ENCODE measurements at places on chromosomes 1 and 21.

GRCh38 chr1:207672522-207673130, 27.7 kb downstream of the CR1L start:
- DNase-seq = peak; percentile 58

GRCh38 chr1:176338877-176339276, 124.1 kb upstream of the PAPPA2 start:
- no peak for DNase-seq

- DNase-seq = no peak
Measured at GRCh38 chr1:34898330-34898761, 31.1 kb downstream of the DLGAP3 start.

GRCh38 chr1:186375929-186376319, 286 bp downstream of the ODR4 start:
- DNase-seq = no peak

- peak; percentile 94 for DNase-seq
Measured at GRCh38 chr1:230917284-230918135, 49.2 kb upstream of the C1orf198 start.

GRCh38 chr1:28416509-28417194, 47.1 kb downstream of the PHACTR4 start:
- DNase-seq = no peak

DNA sequence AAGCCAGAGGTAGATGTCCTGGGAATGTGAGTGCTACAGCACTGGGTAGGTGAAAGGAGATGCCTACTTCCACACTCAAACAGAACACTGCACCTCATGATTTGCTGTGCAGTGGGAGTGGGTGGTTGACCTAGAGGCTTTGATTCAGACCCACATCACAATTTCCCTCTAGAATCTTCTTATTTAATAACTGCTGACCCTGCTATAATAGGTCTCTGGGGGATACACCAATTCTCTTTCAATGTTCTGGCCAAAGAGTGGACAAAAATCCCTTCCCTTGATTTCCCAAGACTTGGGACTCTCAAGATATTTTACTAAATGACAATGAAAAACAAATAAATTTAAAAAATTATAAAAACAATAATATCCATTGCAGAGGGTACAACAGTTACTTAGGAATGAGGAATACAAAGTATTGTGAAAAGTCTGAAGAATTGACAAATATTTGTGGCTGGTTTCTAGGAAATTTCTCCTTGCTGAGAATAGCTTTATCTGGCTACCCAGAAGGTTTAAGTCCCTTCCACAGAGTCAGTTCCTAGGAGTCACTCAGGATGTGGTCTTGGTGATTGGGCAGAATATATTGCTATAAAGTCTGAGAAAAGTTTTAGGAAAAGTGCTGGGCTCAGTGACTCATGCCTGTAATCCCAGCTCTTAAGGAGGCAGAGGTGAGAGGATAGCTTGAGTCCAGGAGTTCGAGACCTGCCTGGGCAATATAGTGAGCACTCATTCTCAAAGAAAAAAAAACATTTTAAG, 2.4 kb upstream of the FCGR2A start:
- DNase-seq = no peak

- no peak for DNase-seq
Measured at GRCh38 chr1:219383281-219383680, 209.6 kb downstream of the LYPLAL1 start.

DNA sequence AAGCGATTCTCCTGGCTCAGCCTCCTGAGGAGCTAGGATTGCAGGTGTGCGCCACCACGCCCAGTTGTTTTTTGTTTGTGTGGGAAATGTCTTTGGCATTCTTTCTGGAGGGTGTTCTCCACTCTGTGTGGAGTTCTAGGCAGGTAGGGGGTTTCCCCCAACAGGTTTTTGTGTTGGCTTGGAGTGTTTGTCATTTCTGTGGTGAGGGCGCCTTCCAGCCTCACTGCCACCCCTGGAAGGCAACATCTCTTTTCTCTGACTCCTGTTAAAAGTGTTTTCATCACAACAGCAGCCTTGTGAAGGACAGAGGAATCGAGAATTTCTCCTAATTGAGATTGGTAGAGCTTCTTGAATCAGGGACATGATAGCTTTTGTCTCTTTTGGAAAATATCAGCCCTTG, 69.7 kb downstream of the PRKCZ start:
- no peak for DNase-seq

GRCh38 chr1:214329470-214330220, 48.7 kb downstream of the SMYD2 start:
- no peak for DNase-seq

DNA sequence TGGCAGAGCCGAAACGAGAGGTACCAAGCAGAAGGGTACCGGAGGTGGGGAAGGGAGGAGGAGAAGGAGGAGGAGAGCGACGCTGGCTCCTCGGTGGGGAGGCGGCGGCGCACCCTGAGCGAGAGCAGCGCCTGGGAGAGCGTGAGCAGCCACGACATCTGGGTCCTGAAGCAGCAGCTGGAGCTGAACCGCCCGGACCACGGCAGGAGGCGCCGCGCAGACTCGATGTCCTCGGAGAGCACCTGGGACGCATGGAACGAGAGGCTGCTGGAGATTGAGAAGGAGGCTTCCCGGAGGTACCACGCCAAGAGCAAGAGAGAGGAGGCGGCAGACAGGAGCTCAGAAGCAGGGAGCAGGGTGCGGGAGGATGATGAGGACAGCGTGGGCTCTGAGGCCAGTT, 32.4 kb downstream of the STYXL2 start:
- no peak for DNase-seq

DNA sequence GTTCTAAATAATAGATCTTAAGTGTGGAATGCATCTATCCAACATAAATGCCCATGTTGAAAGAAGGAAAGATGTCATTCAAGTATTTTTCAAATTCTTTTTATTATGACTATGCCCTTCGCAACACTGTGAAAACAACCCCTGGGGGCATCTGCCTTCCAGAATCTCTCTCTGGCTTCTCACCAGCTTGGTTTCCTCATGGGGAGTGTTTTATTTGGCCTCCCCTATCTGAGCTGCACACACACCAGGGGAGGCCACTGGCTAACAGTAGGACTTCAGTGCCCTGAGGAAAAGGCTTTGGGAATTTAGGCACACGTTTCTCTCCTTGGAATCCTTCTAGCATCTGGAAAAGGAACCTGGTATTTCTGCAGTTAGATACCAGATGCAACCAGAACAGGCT, 130.6 kb downstream of the EDEM3 start:
- DNase-seq = no peak

DNA sequence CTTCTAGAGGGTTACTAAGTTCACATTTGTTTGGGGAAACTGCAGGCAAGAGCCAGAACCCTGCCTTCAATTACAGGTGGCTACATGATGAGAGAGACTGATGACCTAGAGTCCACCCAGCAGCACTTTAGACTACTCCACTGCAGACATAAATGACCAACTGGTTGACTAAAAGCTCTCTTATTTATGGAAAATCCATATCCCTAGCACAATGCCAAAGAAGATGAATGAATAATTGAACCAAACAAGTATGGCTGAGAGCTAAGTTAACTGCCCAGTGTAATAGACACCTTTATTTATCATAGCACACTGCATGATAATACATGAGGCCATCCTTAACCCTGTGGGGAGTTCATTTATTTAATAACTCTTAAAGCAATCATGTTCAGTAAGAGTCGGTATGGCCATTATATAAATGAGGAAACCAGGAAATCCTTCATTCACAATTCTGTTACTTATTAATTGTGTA, 60.4 kb downstream of the IL12RB2 start:
- no peak for DNase-seq

- no peak for DNase-seq
Measured at GRCh38 chr1:17922833-17923232, 167.7 kb downstream of the ACTL8 start.

- peak; percentile 53 for DNase-seq
Measured at GRCh38 chr1:23634840-23635651, 56.6 kb upstream of the RPL11 start.

- DNase-seq = no peak
Measured at GRCh38 chr1:53085405-53085804, 23.4 kb downstream of the PODN start.

GRCh38 chr1:21861602-21862429, 49.8 kb downstream of the LDLRAD2 start:
- DNase-seq = no peak

GRCh38 chr1:164564378-164564777, 5.4 kb downstream of the PBX1 start:
- no peak for DNase-seq

DNA sequence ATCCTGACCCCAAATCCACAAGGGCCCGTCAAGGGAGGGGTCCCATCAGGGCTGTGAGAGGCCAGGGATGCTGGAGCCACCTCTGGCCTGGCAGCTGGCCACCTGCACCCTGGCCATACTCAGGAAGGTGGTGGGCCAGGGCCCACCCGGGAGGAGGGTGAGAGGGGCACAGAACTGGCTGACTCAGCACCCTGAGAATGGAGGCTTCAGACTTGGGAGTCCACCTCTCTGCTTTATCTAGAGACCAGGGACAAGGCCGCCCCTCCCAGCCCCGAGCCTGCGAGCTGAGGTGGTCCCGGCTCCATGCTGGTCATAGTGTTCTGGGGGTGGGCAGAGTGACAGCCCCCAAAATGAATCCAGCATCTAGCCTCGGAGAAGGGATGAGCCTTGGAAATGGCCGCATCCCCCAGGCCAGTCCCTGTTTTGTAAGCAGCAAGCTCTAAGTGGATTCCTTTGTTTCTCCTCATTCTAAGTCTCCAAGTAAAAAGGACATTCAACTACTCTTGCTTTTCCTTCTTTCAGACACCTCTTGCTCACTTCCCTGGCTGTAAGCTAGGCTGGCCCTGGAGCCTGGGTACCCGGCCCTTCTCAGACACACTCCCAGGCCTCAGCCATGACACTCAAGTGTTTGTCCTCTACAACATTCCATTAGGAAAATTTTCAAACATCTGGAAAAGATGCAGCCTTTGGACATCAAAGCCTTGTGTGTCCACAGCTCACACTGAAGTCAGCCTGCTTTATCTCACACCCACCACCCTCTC, 12.3 kb downstream of the WNT3A start:
- peak; percentile 7 for DNase-seq

GRCh38 chr1:151594143-151594625, 17.7 kb upstream of the SNX27 start:
- peak; percentile 94 for DNase-seq

- no peak for DNase-seq
Measured at GRCh38 chr21:45279446-45280177, 8.1 kb downstream of the POFUT2 start.

DNA sequence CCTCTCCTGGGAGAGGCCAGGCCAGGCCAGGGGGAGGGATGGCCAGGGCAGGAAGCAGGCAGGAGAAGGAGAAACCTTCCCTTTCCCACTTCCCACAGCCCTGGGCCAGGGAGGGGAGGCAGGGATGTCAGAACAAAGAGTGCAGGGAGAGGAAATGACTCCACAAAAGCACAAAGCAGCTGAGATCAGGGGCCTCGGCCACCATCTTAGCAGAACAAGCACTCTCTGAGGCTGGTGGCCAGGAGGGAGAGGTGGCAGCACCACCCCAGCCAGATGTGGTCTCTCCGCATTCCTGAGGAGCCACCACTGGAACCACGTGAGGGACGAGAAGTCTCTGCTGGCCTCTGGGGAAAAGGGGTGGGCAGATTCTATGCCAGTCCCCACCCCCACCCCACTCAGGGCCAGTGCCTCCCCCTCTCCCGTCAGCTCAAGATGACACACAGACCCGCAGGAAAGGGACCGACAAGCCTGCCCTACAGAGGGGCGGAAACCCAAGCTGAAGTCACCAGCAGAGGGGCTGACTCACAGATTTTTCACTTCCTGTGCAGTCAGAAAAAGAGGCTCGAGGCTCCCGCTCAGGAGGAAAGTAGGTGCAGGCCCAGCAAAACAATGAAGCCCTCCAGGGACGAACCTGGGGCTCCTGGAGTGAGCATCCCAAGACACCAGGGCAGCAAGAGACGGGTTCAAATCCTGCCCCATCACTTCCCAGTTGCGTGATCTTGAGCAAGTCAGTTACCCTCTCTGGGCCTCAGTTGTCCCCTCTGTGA, 24.1 kb upstream of the ALDH4A1 start:
- peak; percentile 69 for DNase-seq

- no peak for DNase-seq
Measured at GRCh38 chr1:93349231-93350135, 3.8 kb downstream of the DR1 start.

DNA sequence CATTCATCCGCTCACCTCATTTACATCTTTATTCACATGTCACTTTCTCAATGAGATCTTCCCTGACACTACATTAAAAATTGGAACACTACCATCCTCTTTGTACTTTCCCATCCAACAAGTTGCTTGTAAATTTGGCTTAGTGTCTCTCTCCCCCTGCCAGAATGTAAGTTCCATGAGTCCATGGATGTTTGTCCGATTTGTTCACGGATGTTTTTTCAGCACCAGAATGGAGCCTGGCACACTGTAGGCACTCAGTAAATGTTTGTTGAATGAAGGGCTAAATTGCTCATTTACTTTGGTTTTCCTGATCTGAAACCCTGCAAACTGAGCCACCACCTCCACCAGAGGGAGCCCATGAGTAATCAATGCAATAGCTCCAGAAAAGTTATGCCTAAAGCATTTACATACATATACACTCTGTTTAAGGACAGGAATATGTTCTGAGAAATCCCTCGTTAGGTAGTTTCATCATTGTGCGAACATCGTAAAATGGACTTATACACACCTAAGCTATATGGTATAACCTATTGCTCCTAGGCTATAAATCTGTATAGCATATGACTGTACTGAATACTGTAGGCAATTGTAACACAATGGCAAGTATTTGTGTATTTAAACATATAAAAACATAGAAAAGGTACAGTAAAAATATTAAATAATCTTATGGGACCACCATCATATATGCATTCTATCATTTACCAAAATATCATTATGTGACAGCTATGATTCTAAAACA, 2.8 kb upstream of the EYA3 start:
- DNase-seq = peak; percentile 64

DNA sequence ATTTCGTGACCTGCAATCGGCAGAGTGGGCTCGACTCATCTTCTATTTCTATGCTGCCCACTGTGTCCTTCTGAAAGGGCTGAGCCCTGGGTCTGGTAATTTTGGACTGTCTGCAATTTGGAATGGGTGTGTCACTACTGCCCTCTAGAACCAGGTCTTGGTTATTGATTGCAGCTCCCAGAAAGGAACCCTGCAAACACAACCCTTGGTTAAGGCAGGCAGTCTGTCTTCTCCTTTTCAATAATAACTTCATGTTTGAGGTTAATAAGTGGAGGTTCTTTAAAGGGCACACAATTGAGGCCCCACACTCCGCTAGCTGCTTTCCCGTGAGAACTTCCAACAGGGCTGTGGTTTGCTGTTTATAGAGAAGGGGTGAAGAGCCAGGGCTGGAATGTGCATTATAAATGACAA, 79.9 kb upstream of the LYST start:
- no peak for DNase-seq

DNA sequence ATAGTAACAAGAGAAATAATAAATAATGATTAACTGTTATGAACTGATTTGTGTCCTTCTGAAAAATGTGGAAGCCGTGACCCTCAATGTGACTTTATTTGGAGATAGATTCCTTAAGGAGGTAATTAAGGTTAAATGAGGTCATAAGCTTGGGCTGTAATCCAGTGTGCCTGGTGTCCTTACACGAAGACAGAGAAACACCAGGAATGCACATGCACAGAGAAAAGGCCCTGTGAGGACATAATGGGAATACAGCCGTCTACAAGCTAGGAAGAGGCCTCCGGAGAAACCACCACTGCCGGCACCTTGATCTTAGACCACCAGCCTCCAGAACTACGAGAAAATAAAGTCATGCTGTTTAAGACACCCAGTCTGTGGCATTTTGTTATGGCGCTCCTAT, 215.9 kb downstream of the NEGR1 start:
- DNase-seq = no peak

GRCh38 chr1:201016943-201017827, 6.3 kb downstream of the KIF21B start:
- no peak for DNase-seq

Measured in left colon (tissue), 2 donors.